ENCODE measurements at places on chromosomes 1 and 21. TPM values are rescaled to one million over a fixed set of nuclear protein-coding genes. Genes with fewer than 3 reads are reported as not detected.

The RHD gene
- total RNA-seq, result not detected

GRCh38 chr1:159968901-159969300 lies 14.9 kb upstream of the SLAMF9 start:
- DNase-seq, result no peak

GRCh38 chr1:45589861-45590260 lies 6.0 kb downstream of the NASP start:
- DNase-seq, result no peak

The MANEAL gene
- total RNA-seq, result 1.8 TPM

The ARHGEF10L gene
- 103 TPM for total RNA-seq

DNA sequence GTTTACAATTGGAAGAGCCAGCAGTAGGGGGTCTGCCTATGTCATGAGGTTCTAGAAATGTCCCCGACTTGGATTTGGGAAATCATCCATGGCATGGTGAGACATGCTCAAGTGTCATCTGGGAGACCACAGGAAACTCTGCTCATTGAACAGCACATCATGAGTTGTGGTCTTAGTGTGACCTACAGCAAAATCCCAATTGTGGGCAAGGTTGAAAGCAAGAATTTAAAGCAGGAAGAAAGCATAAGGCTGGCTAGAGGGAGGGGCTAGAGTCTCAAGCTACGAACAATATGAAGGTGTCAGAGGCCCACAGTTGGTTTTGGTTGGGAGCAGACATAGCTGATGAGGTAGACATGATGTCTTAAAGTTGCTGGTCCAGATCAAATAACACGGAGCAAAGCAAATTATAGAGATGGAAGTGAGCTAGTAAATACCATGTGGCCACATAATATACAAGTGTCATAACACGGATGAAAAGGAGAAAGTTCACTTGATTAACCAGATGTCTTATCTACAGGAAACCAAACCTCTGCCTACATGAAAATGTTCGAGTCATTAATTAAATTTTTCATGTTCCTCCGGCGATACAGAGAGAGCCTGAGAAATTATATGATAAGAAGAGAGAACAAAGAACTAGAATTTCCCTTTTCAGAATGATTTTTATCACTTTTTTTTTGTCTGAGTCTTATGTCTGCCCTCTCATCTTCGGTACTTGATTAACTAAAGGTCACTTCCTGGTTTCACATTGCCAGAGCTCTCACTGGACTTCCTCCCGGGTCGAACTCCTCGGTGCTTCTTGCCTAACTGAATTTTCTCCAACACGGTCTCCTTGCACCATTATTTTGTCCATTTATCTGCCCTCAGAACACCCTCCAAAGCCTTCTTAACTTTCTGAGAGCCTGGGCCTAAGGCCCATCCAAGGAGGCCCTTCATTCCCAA lies 67.5 kb upstream of the DUSP10 start:
- no peak for DNase-seq

DNA sequence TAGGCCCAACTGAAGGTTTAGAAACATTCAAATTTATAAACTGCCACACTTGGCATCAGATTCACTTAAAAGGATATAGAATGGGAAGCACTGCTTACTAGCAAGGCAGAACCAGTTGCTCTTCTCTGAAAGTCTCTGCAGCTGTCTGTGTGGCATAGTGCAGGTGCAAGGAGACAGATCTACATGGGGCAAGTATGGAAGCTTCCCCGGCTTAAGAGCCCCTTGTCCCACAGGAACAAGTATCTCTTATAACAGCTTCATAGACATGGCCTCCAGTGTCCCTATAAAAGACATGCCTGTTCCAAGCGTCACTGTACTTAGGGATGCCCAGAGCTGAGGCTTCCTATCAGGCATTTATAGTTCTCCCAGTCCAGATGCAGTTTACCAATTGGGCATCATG lies 26.5 kb downstream of the ZBTB8B start:
- no peak for DNase-seq

GRCh38 chr1:111222308-111223125 lies 5.0 kb upstream of the CHI3L2 start:
- peak; percentile 93 for DNase-seq

The OR2T11 gene
- not detected for total RNA-seq

DNA sequence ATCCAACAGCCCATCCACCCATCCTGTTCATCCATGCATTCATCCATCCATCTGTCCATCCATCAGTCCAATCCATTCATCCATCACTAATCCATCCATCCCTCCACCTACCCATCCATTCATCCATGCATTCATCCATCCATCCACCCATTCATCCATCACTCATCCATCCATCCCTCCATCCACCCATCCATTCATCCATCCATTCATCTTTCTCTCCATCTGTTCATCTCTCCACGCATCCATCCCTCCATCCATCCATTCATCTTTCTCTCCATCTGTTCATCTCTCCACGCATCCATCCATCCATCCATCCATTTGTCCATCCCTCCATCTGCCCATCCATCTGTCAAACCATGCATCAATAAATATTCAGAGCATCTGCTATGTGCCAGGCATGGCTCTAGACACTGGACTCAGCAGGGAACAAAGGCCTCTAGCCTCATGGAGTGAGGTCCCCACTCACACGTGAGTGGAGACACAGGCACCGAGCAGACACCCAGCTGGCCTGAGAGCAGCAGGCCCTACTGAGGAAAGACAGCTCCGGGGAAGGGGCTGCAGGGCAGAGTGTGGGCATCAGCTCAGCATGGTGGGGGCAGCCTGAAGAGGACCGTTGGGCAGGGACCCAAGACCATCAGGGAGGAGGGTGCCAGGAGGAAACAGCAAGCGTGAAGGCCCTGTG lies 9.6 kb downstream of the KRTAP10-1 start:
- no peak for DNase-seq

DNA sequence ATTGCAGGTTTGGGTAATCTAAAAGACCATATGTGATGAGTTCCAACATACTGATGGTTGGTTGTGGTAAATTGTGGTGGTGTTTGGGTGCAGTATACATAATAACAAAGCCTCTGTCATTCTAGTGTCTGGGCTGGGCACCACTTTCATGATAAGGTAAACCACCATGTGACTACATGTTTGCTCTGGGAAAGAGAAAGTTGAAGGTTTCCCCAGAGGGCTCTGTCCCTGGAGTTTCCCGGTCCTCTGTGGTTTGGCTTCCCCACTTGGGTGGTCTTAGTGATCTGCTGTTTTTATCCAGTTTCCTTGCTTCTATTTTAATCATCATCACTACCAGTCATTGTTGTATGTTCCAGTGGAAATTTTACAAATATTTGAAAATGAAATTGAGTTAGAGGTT lies 55.9 kb upstream of the TSPAN2 start:
- DNase-seq, result no peak

DNA sequence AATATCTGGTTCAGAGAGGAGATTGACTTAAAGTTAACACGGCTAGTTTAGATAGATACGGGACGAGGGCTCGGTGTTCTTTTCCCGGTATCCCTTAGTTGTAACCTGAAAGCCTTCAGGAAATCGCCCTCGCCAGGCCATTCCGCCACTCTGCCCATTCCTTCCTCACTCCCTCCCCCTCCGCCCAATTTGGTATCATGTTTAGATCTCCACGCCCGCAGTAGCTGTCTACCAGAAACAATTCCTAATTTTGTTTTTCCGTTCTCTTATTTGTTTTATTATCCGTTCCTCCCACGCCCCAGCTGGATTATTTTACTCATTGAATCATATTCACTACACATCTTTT lies 685 bp upstream of the VAMP4 start:
- DNase-seq, result no peak

GRCh38 chr1:88035578-88035977 lies 648.5 kb upstream of the PKN2 start:
- DNase-seq, result no peak

DNA sequence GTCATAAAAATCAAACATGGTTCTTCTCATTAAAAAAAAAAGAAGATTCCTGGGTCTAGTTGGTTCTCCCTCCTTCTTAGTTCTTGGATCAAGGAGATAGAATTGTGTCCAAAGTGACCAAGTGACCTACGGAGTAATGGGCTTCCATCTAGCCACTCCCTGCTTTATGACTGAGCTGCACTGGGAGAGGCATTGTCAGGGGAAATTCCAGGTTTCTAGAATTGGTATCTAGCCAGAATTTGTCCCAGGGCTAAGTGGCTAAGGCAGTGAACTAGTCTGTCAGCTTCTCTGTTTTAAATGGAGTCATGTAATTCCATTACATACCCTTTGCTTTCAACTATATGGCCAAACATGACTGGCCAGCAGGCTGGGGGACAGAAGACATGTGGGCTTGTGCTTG lies 40.1 kb upstream of the ERG start:
- no peak for DNase-seq

DNA sequence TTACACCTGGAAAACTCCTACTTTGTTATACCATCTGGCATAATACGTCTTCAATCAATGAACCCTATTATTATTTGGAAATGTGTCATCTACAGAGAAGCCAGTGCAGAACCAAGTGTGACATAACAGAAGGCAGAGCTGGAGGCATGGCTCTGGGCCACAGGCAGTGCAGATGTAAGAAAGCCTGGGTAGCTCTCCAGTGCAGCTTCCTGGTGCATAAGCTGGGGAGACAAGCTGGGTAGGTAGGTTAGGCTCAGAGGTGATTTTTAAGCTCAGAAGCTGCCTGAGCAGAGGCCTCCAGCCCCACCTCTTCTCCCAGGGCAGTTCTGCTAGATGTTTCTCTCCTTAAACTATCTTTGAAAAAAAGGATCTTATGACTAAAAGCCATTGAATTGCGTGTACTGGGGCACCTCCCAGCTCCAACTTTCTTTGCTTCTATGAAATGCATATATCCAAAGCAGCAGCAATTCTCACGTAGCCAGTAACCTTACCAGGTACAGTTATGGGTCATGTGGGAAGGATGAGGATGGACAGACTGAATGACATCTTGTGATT lies 30.7 kb downstream of the AKNAD1 start:
- no peak for DNase-seq

The S100A3 gene
- total RNA-seq, result 8.3 TPM

GRCh38 chr1:76601465-76601864 lies 265.8 kb upstream of the ST6GALNAC5 start:
- no peak for DNase-seq

DNA sequence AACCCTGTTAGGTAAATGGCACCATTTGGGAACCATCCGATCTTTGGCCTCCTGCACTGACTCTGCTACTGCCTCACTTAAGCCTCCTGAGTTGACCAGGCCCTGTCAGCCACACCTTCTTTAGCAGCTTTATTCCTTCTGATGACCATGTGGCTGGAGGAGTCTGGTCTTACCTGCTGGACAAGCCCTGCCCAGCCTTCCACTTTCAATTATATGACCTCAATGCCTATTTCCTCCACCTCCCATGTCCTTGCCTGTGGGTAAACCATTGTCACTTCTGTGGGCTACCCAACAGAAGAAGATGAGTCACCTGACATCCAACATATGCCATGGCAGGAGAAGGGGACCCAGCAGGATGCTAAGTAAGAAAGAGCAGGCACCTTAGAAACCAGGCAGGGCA lies 393.8 kb downstream of the NTNG1 start:
- no peak for DNase-seq

GRCh38 chr1:91345395-91346005 lies 59.1 kb downstream of the HFM1 start:
- no peak for DNase-seq

GRCh38 chr1:96361961-96362360 lies 359.6 kb upstream of the PTBP2 start:
- DNase-seq, result no peak

All from posterior vena cava (tissue), 2 donors.